ENCODE measurements at places on chromosomes 1 and 21.

GRCh38 chr1:168297019-168297730 is 16.5 kb downstream of the TBX19 start:
- DNase-seq: no peak

DNA sequence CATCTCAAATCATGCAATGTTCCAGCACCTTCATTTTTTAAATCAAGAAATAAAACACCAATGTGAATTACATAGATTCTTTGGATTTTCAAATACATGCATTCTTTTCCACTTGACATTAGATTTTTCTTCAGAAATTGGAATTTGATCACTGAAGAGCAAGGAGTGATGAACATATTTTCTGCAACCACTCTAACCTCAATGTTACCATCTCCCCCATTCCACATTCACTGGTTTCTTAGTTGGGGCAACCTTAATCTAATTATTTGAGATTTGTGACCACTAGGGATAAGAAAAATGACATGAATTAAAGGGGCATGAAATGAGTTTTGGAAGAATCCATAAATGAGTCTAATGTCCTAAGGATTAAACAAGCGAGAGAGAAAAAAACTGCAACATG is 168.7 kb upstream of the NR5A2 start:
- DNase-seq: no peak

DNA sequence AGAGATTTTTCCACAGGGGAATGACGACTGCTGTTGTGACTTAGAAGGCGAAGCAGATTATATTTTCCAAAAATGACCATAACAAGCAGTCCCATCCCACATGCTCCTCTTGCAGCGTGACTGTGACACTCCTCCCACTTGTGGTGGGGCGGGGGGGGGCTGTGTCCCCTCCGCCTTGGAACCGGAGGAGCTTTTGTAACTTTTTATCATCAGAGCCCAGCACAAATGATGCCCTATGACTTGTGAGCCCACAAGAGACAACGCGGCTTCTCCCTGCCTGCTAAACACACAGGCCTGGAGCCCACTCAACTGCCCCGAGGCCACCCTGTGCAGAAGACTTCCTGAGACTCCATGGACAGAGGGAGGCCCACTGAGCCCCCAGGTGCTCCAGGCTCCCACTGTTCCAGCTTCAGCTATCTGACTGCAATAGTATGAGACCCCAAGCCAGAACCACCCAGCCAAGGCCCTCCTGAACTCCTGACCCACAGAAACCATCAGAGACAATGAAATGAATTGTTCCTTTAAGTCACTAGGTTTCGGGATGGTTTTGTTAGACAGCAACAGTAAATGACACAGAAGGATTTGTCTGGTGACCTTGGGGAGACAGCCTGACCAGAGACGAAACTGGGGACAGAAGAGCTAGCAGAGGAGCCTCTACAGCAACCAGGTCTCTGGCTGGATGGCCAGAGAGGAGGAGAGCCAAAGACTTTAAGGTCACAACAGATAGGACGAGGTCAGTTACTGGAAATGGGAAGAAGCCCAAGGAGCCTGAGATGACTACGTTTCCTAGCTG is 58.8 kb downstream of the CAPZB start:
- DNase-seq: no peak

DNA sequence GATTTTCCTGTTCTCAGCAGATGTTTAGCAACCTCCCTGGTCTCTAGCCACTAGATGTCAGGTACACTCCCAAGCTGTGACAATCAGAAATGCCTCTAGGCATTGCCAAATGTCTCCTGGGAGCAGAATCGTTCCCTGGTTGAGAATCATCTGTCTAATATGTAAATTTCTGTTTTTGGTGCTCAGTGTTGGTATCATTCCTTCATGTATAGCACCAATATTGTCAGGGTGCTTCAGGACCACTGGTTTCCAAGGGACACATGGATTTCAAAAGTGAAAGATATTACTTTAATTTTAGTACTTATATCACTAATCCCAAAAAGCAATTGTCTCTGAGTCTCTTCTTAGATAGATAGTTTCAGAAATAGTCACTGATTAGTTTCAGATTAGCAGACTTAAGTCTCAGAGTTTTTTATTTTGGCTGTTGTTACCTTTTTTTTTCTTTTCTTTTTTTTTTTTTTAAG is 160.1 kb downstream of the PTPRC start:
- DNase-seq: no peak

- DNase-seq: no peak
These were observed 605.3 kb upstream of the USP24 start for GRCh38 chr1:55820501-55820900.

- DNase-seq: no peak
These were observed 58.9 kb downstream of the FBXO2 start for GRCh38 chr1:11595285-11595684.

DNA sequence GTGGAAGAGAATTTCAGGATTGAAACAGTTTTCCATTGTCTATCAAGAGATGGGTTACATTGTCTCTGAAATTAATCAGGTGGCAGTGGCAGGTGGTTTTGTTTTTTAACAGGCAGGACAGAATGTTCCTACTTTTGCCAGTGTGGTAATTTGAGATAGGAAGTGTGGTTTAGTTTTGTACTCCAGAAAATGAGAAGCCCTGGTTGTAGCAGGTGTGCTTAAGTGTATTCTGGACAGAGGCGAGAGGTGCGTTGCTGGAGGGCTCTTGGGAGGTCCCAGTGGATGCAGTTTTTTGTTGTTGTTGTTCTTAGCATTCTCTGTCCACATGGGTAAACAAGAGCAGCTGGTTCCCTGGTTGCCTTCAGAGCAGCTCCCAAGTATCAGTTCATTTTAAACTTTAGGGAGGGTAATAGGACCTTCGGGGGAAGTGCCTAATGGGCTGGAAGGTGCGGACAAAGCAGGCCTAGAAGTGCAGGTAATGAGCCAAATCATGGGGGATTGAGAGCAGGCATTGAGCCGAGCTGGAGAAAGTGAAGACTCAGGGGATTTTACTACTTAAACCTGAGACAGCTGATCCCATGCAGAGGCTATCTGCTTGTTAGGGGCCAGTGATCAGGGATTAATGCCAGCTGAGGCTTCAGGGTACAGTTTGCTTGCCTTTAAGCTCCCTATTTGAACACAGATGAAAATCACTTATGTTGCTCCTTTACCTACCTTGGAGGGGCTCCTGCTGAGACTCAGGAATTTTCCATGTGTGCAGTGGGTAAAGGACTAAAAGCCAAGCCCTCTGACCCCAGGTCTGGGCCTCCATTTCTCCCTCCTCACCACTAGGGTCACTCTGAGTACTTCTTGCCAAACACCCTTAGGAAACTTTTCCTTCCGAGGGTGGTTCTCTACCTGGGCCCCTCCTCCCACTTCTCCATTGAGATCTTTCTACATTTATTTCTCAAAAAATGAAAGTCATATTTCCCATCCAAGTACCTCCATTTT is 6.1 kb downstream of the PFKFB2 start:
- DNase-seq: no peak

DNA sequence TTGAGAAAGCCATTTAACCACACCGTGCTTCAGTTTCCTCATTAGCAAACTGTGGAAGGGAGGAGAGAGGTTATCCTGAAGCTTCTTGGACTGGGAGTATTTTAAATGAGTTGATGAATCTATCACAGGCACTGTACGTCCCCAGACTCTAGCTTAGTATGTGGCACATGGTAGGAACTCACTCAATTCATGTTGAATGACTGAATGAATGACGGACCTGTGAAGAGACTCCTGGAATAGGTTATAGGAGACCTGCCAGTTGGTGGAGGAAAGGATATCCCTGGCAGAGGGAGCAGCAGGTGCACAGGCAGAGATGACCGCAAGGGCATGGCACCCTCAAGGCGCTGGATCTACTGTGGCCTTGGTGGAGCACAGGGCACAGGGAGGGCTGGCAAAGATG is 118.5 kb downstream of the HMGB4 start:
- DNase-seq: no peak

GRCh38 chr21:43348801-43349261 is 78.1 kb downstream of the SIK1 start:
- DNase-seq: no peak

DNA sequence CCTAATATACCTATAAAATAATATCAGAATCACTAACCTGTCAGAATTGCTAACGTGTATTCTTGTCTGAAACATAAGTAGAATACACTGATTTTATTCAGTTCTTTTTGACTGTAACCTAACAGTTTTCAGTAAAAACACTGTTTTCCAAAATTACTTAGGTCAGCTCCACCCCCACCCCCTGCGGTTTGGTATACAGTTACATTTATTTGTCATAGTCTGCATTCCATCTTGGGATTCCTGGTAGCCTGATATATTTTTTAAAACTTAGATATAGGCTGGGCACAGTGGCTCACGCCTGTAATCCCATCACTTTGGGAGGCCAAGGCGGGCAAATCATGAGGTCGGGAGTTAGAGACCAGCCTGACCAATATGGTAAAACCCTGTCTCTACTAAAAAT is 19.8 kb upstream of the ABCD3 start:
- DNase-seq: no peak

- DNase-seq: no peak
These were observed 4.3 kb upstream of the FUCA1 start for GRCh38 chr1:23872421-23872820.

- no peak for DNase-seq
These were observed 17.3 kb downstream of the METTL13 start for GRCh38 chr1:171798765-171799164.

GRCh38 chr1:155864393-155864792 is 5.0 kb downstream of the SYT11 start:
- DNase-seq: no peak

- DNase-seq: no peak
These were observed 96.0 kb upstream of the BTG3 start for GRCh38 chr21:17708522-17709265.

DNA sequence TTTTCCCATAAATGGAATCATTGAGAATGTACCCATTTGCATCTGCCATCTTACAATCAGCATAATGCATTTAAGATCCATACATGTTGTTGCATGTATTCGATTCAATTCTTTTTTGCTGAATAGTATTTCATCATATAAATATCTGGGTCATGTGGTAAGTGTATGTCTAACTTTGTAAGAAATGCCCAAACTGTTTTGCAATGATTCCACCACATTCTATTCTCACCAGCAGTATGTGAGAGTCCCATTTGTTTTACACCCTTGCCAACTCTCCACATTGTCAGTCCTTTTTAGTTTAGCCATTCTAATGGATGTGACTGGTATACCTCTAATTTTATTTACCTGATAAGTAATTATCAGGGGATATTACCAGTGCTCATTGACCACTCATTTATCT is 115.8 kb upstream of the PBX1 start:
- no peak for DNase-seq

DNA sequence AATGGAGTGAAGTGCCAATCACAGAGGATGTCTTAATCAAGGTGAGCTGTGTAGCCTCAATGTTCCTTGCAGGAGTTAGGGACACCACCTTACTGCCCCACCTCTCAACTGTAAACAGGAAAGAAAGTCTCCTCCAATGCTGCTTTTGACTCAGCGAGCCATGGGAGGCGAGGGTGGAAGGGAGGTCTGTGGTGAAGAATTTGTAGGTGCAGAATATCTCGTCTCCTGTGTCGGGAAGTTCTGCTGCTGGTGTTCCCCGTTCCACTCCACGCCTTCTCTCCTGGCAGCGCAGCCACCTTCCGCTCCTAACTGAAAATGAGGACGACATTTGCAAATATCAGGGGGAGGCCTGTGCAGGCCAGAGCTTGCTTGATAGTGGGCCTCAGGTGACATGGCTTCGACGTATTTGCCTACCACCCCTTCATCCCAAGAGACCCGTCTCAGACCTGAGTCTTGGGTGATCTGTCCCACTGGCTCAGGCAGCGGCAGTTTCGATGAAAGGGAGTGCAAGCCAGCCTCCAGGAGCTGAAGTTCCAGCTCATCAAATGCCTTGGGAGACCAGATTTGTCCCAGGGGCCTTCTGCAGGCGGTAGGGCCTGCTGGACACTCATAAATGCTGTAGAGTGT is 368.3 kb upstream of the C1orf174 start:
- DNase-seq: no peak

DNA sequence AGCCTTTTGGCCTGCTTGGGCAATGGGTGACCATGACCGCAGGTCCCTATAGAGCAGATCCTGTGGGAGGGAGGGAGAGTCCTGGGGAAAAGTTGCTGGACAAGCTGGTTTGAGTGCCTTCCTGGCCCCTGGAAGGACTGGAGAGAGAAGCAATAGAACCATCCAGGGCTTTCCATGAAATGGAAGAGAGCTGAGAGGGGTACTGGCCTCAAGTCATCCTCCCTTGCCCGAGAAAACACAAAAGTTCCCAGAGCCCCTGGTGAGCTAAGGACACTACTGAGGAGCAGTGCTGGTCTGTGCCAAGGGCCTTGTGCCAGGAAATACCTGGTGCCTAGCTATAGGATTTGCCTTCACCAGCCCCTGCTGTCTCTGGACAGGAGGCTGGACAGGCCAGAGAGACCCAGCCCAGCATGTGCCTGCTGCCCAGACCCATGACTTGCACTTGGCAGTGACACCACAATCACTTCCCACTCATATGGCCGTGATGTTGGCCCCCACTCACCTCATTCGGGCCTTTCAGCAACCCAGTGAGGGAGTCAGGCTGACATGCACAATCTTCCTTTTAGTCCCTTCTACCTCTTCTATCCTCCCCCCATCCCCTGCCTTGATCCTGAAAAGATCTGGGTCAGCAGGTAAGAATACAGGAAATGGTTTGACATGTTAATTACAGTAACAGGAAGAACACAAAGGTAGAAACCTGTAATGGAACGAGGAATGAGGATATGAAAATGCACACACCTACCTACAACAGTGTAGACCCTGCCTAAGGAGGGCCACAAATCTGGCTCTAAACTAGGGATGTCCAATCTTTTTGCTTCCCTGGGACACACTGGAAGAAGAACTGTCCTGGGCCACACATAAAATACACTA is 7.0 kb downstream of the SH3BP5L start:
- no peak for DNase-seq

GRCh38 chr1:232853994-232854797 is 49.0 kb downstream of the MAP10 start:
- no peak for DNase-seq

GRCh38 chr1:112515311-112516009 is 6.7 kb downstream of the WNT2B start:
- no peak for DNase-seq

DNA sequence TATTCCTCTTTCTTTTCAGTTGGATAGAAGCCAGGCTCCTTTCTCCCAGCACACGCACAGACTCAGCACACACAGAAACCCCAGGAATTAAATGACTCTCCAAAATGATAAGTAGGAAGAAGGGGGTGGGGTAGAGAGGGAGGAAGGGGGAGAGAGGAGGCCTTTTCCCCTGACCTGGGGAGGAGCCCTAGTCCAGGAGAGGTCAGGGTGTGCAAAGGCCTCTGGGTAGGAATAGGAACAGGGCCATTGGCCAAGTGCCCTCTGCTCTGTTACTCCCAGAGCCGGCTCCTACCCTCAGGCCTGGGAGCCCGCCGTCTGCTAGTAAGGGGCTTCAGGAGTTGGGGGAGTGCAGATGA is 35.6 kb upstream of the PUM1 start:
- DNase-seq: no peak

DNA sequence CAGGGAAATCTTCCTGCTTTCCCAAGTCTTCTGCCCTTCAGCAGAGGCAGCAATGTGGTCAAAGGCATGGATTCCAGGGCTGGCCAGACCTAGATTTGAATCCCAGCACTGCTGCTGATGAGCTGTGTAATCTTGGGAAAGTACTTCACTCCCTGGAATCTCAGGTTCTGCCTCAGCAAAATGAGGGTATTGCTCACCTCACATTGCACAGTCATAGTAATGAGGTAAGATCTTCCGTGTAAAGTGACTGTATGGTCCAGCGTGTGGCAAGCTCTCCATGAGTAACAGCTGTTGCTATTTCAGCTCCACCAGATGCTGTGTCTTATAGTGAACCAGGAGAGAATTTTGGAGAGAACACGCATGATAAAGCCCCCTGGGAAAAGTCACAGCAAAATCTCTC is 56.1 kb upstream of the F3 start:
- DNase-seq: no peak
